ENCODE measurements at places on chromosomes 1 and 21.

- DNase-seq, result no peak
Observed at GRCh38 chr1:50048791-50049190, 25.0 kb upstream of the AGBL4 start.

DNA sequence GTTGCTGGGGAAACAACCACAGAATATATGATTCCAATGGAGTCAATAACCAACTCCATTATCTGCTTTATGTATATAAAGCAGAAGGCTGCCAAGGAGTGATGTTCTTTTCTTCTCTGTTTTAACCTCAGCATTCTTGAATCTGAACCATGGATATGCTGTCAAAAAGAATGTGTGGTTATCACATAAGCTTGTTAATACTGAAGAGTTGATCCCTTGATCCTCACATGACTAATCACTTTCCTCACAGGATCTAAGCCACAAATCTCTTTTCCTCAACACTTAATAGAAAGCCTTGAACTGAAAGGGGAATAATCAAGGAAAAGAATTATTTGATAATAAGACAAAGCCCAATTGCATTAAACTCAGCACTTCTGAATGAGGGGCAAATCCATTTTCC, 271.3 kb upstream of the KIAA0040 start:
- no peak for DNase-seq

- no peak for DNase-seq
Observed at GRCh38 chr1:205004351-205004750, 38.7 kb upstream of the CNTN2 start.

DNA sequence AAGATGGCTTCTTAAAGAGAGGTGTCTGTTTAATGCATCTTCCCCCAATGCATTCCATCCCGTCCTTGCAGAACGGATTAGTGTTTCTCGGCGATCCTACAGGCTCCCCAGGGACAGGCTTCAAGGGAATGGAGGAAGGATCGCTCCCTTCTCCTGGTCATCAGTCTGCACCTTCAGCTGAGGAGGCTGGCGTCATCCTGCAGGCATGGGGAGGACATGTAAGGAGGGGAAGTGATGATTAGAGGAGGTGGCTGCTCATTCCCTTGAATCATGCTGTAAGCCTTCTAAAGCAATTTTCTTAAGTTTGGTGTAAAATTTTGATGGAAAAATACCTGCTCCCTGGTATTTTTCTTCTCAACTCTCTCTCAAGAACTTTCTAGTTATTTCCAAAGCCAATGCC, 603.6 kb downstream of the NPHP4 start:
- DNase-seq, result no peak

DNA sequence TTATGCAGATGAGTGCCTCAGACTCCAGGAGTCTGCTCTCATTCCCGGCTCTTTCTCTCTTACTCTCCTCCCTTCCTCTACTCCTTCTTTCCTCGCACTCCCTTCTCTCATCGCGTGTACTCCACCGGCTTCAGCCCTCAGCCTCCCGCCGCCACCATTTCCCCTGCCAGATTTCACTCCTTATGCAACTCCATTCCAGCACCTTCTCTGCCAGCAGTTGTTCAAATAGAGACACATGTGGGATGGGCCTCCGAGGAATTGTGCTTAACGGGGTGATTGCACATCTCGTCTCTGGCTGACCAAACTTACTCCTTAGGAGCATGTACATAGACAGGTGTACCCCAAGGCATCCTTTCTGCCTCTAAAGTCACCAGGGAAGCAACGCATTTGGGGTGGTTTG, 2.1 kb downstream of the CNTN2 start:
- no peak for DNase-seq

GRCh38 chr1:28428990-28429520, 59.5 kb downstream of the PHACTR4 start:
- no peak for DNase-seq

DNA sequence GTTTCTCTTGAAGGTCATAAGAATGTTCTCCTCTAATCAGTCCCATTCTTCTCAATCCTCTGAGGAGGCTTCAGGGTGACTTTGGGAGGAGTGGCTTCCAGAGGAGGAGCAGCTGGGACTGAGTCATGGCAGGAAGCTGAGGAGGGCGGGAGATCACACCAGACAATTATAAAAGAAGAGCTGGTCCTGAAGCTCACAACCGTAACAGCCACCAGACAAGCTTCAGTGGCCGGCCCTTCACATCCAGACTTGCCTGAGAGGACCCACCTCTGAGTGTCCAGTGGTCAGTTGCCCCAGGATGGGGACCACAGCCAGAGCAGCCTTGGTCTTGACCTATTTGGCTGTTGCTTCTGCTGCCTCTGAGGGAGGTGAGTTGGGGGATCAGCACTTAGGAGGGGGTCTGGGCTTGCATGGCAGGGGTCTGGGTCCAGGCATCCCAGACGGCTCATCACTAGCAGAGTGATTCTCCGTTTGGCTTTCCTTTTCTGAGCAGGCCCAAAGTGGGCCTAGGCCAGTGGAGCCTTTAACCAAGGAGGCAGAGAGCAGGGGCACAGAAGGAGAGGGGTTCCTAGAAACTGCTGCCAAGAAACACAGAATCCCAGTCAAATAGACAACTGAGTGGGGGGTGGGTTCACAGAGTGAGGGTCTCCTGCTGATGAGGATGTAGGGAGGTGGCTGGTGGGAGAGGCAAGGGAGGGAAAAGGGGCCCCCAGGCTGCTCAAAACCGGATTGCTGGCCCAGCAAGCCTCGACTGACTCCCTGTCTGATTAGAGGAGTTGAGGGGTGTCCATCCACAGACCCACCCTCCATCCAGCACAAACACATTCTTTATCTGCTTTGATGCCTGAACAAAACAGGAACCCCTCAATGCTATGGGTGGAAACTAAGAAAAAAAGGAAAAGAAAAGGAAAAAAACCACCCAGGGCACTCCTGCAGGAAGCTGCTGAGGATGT, at the start of gene ECM1:
Gene ECM1 (plus strand): TSS at position 198 of the 953 bp plus-strand sequence. CDS start 101 bp downstream, at position 299.
- no peak for DNase-seq

DNA sequence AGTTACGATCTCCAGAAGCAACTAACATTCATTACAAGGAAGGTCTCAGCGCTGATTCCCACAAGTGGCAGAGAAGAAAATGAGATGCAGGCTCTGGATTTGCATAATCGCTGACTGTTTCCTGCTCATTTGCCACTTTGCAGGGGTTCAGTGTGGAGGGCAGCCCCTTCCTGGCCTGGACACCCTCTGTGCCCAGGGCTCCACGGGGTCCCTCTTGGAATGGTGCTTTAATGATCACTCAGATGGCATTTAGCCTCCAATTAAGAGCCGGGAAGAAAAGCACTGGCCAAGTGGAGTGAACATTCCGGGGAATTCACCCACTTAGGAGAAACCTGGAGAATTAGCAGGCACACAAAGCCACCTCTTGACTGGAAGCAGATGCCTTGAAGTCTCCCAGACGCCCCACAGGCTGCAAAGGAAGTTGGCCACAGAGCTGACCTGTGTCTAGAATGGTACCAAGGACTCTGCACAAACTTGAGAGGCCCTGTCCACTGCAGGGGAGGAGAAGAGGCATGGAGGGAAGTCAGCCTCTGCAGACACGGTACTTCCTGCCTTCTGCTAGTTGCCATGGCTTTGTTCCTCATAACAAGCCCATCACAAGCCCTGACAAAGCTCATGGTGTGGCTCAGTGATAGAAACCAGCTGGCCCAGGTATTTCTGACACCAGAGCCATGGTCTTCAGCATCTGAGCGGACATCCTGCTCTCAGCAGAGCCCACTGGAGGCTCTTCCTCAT, 157.2 kb downstream of the KAZN start:
- DNase-seq, result no peak

- DNase-seq, result no peak
Observed at GRCh38 chr1:172224871-172225270, 195.6 kb upstream of the C1orf105 start.

DNA sequence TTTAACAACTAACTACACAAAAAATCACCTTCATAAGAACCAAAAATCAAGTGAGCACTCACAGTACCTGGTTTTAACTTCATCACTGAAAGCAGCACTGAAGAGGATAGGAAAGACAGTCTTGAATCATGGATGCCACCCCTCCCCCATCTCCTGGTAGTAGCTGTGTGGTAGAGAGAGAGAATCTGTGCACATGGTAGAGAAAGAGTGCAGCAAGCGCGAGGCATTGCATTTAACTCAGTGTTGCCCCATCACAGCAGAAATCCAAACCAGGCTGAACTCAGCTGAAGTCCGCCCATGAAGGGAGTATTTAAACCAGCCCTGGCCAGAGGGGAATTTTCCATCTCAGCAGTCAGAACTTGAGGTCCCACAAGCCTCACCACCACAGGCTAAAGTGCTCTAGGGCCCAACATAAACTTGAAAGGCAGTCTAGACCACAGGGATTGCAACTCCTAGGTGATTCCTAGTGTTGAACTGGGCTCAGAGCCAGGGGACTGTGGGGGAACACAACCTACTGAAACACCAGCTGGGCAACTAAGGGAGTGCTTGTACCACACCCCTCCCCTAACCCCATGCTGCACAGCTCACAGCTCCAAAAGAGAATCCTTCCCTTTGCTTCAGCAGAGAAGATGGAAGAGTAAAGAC, 38.4 kb downstream of the VAV3 start:
- no peak for DNase-seq

DNA sequence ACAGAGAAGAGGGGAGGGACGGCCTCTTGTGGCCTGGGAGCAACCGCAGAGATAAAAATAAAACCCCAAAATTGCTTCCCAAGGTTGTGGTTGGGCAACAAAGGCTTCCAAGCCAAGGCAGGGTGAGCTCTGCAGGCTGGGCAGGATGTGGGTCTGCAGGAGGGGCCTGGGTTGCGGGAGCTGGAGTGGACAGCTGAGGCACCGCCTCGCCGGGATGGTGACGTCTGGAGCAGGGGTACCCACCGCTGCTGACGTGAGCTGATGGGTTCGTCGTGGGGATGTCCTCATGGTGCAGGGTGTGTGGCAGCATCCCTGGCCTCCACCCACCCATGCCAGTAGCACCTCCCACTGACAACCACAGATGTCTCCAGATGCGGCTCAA, 3.7 kb downstream of the AURKAIP1 start:
- DNase-seq, result no peak

DNA sequence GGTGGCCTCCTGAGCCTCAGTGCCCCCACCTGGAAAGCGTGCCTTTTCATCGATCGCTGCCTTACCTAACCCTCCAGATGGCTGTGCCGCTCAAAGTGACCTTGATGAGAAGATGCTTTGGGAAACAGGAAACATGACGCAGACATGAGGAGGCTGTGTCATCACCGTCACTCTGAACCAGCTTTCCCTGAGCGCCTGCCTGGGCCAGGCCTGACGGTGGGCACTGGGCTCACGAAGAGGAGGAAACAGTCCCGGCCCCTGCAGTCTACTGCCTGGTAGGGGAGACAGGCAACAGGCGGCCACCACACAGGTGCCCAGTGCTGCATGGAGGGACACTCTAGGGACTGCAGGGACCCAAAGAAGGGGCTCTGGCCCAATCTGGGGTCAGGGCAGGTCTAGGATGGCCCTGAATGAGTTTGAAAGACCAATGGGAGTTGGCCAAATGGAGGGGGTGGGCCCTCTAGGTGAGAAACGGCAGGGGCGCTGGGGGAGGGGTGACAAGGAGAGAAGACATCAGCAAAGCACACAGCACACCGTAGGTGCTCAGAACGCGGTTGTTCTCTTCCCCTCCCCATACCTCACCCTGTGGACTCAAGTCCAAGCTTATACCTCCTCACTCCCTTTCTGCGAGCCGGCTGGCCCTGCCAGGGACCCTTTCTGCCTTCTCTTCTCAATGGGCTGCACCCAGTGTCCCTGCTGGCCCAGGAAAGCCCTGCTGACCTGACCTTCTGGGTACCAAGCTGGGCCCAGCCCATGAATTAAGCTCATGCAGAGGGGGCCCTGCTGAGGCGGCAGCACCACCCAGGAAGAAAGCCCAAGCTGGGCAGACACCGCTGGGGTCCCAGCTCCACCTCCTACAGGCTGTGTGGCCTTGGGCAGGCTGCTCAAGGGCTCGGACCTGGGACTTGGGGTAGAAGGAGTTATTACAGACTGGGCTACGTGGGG, 44.9 kb downstream of the GLIS1 start:
- no peak for DNase-seq

- no peak for DNase-seq
Observed at GRCh38 chr1:26317146-26317545, 612 bp upstream of the CD52 start.

GRCh38 chr1:203451836-203452784, 23.5 kb upstream of the PRELP start:
- DNase-seq, result no peak

- no peak for DNase-seq
Observed at GRCh38 chr1:178183796-178184195, 89.9 kb downstream of the RASAL2 start.

DNA sequence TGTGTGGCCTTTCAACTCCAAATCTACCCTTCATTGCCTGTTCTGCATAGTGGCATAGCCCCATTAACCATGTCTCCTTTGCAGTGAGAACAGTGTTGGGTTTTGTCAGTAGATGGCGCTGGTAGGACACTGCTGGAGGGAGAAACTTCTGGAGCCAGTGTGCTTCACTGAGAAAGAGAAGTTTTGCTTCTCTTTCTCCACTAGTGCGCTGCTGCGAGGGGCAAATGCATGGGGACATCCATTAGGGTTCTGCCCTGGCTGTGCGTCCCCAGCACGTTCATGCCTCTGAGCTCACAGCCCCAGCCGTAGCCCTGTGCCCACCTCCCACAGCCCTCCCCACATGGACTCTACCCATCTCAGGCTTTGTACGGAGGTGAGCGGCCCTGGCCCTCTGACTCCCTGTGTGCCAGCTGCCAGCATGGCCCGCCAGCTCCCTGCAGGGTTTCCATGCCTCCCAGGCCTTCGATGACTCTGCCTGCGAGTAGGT, 53.1 kb downstream of the RIMS3 start:
- peak; percentile 63 for DNase-seq

DNA sequence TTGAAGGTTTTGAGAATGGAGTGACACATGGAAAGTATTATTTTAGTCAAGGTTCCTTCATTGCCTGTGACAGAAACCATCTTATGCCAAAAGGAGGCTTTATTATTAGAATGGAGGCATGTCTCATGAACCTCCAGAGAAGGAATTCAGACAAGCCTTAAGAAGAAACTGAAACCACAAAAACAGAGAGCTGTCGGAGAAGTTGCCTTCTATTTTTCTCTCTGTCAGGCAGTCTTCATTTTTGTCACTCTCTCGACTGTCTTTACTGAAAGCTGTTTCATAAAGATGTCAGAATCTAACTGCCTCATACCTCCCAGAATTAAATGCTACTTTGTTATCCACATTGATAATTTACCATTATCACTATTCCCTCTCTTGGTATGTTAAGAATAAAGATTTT, 434.7 kb upstream of the ADGRL4 start:
- no peak for DNase-seq
